ENCODE measurements at places on chromosomes 11 and 22.

DNA sequence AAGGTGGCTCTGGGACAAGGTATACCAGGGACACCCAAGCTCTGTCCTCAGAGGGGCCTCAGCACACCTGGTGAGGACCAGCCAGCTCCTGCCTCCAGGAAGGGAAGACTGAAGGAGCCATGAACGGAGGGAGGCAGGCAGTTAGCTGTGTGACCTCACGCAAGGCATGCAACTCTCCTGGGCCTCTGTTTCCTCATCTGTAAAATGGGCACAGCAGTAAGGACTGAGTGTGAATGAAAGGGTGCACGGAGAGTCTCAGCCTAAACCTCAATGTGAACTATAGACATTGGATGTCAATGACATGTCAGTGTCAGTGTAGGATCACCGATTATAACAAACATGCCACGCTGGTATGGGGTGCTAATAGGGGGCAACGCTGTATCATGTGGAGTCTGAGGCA is 18.4 kb downstream of the PGA5 start:
- no peak for DNase-seq

DNA sequence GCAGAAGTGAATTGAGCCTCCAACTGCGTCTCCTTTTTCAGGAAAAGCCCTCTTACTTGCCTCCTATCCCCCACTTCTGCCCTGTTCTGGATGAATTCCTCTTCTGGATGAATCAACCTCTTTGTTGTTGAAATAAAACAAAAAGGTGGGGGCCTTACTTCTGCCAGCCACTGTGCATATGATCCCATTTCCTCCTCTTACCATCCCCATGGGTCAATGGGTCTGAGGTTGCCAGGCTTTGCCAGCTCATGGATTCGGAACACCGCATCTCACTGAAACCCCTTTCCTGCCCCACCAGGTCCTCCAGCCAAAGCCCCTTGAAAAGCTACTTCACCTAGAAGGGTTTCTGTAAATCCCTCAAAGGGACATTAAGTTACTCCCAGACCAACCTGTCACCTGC is 3.7 kb upstream of the CHST1 start:
- DNase-seq = no peak

DNA sequence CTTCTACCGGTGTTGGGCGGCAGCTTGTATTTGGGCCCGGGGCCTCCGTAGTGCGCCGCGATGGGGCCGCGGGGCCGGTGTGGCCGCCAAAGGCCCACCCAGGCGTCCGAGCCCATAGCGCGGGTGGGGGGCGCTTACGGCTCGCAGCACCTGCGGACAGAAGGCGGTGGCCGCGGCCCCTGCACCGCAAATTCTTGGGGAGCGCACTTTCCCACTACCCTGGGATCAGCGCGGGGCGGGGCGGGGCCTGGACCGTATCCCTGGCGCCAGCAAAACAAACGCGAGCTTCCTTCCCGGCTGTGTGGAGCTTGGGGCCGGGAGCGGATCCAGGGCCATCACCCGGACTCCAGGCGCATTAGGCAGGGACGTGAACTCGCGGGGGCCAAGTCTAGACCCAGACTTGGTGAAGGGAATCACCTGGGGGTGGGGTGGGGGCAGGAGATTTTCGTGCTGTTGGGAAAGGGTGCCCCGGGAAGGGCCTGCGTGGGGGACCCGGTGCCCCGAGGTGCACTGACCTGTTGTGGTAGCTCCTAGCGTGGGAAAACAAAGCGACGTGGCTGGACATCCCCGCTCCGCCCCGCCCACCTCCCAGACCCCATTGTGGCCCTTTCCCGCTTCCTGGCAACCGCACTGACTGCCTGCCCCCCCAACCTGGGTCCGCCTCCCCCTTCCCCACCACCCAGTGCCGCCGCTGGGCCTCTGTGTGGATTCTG is 2.3 kb upstream of the TYMP start:
- DNase-seq = peak; percentile 67

GRCh38 chr11:28529046-28529445 is 420.9 kb downstream of the METTL15 start:
- DNase-seq = no peak

GRCh38 chr11:64562723-64563351 is 28.2 kb upstream of the SLC22A12 start:
- DNase-seq = no peak

- DNase-seq = no peak
These were observed 5.7 kb downstream of the SIGIRR start for GRCh38 chr11:409008-409599.

GRCh38 chr11:117972044-117972443 is 14.2 kb upstream of the IL10RA start:
- peak; percentile 50 for DNase-seq

GRCh38 chr11:86249307-86250098 is 5.0 kb downstream of the EED start:
- DNase-seq = no peak

DNA sequence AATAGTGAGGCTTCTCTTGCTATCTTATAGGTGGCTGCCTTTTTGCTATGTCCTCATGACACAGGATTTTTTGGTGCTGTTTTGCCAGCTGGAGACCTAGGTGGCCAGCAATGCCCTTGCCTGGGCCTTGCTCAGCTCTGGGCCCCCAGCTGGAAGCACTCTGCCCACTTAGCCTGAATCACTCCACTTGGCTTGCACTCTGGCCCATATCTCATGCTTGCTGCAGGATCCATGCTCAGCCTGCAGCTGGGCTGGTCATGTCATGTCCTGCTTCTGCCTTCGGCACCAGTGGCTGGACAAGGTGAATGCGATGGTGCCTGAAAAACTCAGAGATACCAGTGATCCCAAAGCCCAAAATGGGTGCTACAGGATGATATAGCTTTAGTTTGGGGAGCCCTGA is 818.6 kb upstream of the FAT3 start:
- no peak for DNase-seq

- DNase-seq = peak; percentile 73
These were observed 35.0 kb upstream of the SORL1 start for GRCh38 chr11:121417055-121417551.

DNA sequence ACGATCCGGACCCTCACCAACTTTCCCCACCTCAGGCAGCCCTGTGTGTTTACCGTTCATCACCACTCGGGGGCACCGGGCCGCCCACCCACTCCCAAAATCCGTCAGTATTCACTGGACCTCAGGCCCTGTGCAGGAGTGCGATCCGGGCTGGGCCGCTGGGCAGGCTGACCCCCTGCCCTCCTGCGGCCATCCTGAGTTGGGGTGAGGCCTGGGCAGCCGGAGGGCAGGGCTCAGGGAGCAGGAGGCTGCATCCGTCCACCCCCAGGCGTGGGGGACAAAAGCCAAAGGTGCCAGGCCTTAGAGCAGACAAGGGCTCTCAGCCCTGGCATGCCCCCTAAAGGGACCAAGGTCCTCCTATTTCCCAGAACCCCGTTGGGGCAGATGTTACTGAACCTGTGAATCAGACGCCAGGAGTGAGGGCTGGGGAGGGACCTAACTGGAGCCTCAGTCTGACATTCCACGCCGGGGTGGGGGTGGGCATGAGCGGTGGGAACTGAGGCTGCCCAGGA is 16.8 kb upstream of the TMEM191C start:
- peak; percentile 39 for DNase-seq

- no peak for DNase-seq
These were observed 1077.9 kb downstream of the DLG2 start for GRCh38 chr11:84549217-84549616.

DNA sequence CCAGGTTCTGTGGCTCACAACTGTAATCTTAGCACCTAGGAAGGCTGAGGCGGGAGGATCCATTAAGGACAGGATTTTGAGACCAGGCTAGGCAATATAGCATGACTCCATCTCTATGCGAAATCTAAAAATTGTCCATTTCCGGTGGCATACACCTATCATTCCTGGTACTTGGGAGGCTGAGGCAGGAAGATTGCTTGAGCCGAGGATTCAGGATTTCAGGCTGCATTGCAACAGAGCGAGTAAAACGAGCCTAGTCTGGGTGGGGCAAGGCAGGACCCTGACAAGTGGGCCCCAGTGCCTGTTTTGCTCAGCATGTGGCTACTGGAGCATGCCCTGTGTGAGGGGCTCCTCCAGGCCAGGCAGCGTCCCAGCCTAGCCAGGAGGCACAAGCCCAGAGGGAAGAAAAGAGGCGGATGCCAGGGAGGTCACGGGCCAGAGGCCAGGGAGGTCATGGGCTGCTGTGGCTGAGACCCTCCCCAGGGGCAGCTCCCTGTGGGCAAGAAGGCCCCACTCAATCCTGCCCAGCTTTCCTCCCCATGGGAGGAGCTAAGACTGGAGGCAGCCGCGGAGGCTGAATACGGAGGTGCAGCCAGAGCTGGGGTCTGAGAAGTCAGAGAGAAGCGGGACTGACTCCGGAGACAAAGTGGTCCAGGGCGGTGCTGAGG is 8.4 kb downstream of the LRRC74B start:
- no peak for DNase-seq

DNA sequence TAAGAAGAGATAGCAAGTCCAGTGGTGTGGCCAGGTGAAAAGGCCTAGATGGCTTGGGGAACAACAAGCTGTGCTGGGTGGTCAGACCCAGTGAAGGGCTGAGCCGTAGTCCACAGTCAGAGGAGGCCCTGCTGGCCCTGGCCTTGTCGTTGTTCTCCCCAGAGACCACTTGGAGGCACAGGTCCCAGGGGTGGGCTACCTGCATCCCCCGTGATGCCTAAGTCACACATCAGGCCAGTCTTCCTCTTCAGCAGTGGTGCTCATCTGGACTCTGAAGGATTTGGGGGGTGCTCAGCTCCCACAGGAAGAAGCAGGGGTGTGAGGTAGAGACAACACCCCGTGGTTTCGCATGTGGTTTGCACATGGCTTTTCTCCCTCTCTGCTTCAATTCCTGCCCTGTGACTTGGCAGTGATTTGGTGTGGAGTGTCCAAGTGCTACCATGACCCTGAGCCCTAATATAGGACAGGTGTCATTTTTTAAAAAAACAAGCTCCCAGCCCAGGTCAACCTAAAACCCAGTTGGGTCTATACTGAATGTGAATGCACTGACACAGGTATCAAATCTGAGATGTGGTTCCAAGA is 51.0 kb downstream of the ALX4 start:
- DNase-seq = no peak

All from activated CD8-positive, alpha-beta memory T cell treated with anti-CD3 and anti-CD28 coated beads, Interleukin-2, amount 50 U/mL, for 48 hours (primary cell).